ENCODE measurements at places on chromosomes 4 and X. TPM values are rescaled to one million over a fixed set of nuclear protein-coding genes. Genes with fewer than 3 reads are reported as not detected.

DNA sequence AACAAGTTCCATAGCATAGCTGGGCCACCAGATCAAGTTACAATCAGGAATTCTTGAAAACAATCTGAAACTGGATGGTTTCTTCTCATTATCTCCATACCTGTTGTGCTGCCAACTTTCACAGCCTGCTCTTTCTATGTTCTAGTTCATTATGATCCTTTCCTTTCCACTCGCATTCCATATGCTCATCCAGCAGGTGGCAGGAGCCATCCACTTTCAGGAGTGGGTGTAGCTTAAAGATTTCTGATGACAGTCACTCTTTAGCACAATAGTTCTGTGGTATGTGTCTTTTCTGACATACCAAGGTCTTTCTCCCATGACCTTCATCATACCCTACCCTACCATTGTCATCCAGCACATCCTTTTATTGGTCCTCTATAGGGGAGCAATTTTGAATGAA is 46.4 kb downstream of the PAGE2 start:
- no peak overlapping the region for H3K4me3 ChIP-seq
- H3K36me3 ChIP-seq: no peaks in the 10 kb centered on the region
- H3K27me3 ChIP-seq: peaks cover 5% of the 10 kb centered on the region
- no peaks in the 10 kb centered on the region for H3K4me1 ChIP-seq
- H3K27ac ChIP-seq: no peak overlapping the region

DNA sequence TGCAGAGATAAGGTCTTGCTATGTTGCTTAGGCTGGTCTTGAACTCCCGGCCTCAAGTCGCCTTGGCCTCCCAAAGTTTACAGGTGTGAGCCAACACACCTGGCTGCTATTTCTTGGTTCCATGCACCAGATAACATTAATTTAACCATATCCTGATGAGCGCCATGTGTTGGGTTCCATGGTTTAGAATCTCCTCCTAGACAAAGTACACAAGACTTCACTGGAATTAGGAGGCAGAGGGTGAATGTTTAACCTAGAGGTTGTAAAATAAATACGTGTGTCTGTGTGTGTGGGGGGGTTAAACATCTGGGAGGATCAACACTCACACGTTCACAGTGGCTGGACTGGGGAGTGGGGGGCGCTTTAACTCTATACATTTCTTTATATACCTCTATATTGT is 32.4 kb upstream of the SORCS2 start:
- DNase-seq: no peak
- peaks cover 40% of the 10 kb centered on the region for H3K4me1 ChIP-seq
- H3K4me3 ChIP-seq: no peak overlapping the region

DNA sequence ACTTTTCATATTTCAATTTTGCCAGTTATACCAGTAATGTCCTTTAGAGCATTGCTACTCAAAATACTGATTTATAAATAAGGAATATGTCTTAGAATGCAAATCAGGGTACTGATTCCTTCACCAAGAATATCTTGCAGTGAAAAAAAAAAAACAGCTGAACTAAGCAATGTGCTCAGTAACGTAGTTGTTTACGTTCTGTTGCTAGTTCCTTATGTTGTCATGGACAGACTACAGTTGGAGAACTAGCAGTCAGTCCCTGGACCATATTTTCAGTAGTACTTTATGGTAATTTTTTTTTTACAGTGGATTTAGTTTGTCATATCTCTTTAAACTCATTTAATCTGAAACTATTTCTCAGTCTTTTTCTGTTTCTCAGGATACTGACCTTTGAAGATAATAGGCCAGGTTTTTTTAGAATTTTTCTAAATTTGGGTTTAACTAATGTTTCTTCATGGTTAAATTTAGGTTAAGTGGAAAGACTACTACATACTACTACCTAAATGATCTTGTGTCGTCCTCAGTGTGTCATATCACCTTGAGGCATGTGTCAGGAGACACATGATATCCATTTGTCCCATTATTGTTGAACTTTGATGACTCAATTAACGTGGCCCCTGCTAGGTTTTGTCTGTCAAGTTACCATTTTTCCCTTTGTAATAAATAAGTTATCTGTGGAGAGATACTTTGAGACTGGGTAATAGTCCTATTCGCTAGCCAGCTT is 21.0 kb downstream of the SMARCAD1 start:
- DNase-seq: peak; percentile 40
- H3K27ac ChIP-seq: no peak overlapping the region
- no peaks in the 10 kb centered on the region for H3K27me3 ChIP-seq
- H3K4me1 ChIP-seq: no peaks in the 10 kb centered on the region

GRCh38 chr4:70027011-70027410 is 1.2 kb upstream of the HTN3 start:
- H3K4me1 ChIP-seq: no peaks in the 10 kb centered on the region
- no peaks in the 10 kb centered on the region for H3K36me3 ChIP-seq
- DNase-seq: no peak
- no peaks in the 10 kb centered on the region for H3K27me3 ChIP-seq
- H3K4me3 ChIP-seq: no peak overlapping the region

The ABCG2 gene
- total RNA-seq: 5.3 TPM

The TCEAL7 gene
- total RNA-seq: 155 TPM
